Common myeloid progenitor, CD34-positive (primary cell): ENCODE measurements at places on chromosomes 5 and 9.

- H3K36me3 ChIP-seq = no peaks in the 10 kb centered on the region
- no peak overlapping the region for H3K4me3 ChIP-seq
- no peak overlapping the region for H3K27ac ChIP-seq
- H3K4me1 ChIP-seq = no peaks in the 10 kb centered on the region
Measured at GRCh38 chr5:137015540-137016116, 483.5 kb downstream of the SPOCK1 start.

- H3K4me1 ChIP-seq = no peaks in the 10 kb centered on the region
- H3K36me3 ChIP-seq = no peaks in the 10 kb centered on the region
- no peak overlapping the region for H3K27ac ChIP-seq
- no peak for DNase-seq
Measured at GRCh38 chr5:131230406-131230805, 33.4 kb upstream of the CDC42SE2 start.

DNA sequence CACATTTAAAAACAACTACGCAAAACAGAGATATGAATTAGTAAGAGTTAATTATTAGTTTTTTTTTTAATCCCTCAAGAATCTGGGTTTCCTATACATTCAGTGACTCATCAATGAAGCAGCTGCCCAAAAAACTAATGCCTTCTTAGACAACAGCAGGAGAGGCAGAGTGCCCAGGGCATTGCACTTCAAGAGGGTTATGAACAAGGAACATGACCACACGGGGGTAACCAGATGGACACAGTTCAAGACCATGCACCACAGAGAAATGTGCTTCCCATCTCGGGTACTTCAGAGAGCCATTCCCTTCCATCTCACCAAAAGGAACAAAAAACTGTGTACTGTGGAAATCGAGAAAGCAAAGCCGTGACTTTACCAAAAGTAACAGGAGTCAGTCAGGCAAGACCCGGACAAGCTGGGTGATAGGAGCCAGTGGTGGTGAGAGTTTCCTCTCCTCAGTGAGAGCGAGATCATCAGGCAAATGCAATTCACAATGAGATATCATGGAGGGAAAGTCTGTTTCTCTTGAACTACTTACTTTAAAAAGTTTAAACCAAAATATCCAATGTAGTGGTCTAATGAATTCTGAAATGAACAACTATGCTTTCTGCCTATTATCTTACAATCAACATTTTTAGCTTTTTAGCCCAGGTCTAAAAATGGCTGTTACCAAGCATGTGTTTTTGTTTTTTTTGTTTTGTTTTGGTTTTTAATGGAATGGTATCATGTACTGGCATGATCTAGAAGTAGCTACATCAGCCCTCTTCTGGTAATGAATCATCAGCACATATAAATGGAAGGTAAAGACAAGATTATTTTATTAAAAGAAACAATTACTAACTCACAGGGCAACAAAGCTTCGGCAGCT lies 192.1 kb downstream of the TSSK1B start:
- no peak for DNase-seq
- no peak overlapping the region for H3K4me3 ChIP-seq
- H3K27ac ChIP-seq = no peak overlapping the region
- peaks cover 7% of the 10 kb centered on the region for H3K27me3 ChIP-seq

- DNase-seq = peak; percentile 14
- peaks cover 16% of the 10 kb centered on the region for H3K36me3 ChIP-seq
- H3K27ac ChIP-seq = no peak overlapping the region
Measured at GRCh38 chr5:176908675-176909368, 9.7 kb upstream of the HK3 start.

DNA sequence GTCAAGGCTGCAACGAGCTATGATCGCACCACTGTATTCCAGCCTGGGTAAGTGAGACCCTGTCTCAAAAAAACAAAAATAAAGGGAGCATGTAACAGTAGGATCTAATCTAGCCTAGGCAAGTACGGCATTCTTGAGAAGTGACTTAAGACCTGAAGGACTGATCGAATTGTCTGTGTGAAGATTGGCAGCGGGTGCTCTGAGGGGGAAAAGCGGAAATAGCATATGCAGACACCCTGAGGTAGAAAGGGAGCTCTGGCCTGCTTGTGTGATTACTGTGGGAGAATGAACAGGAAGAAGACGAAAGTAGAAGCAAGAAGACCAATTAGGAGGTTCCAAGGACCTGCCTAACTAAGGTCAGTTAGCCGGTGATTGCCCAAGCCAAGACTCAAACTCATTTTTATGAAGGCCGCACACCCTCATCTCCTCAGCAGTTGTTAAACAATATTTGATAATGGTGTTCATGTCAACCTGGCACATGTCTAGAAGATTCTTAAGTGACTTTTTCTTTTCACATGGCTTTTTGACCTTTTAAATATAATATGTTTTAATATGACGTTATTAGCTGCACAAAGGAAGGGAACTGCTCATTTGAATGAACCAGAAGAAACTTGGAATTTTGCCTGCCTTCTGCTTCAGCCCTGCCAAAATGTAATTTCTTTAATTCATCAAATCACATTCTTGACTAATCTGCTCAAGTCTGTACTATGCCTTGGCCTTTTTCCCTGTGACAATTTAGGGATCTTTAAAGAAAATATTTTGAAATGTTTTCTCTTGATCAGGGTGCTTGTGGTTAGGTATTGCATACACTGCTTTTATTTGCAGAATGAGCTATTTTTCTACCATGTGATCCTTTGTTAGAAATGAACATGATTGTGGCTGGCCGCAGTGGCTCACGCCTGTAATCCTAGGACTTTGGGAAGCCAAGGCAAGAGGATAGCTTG lies 289.2 kb upstream of the DMRT1 start:
- H3K4me3 ChIP-seq = no peak overlapping the region
- H3K27ac ChIP-seq = no peak overlapping the region
- no peak for DNase-seq
- H3K36me3 ChIP-seq = no peaks in the 10 kb centered on the region

- peaks cover 28% of the 10 kb centered on the region for H3K27me3 ChIP-seq
- H3K27ac ChIP-seq = no peak overlapping the region
- no peak for DNase-seq
- no peak overlapping the region for H3K4me3 ChIP-seq
- peaks cover 3% of the 10 kb centered on the region for H3K4me1 ChIP-seq
Measured at GRCh38 chr9:88983865-88984542, 7.3 kb upstream of the S1PR3 start.

DNA sequence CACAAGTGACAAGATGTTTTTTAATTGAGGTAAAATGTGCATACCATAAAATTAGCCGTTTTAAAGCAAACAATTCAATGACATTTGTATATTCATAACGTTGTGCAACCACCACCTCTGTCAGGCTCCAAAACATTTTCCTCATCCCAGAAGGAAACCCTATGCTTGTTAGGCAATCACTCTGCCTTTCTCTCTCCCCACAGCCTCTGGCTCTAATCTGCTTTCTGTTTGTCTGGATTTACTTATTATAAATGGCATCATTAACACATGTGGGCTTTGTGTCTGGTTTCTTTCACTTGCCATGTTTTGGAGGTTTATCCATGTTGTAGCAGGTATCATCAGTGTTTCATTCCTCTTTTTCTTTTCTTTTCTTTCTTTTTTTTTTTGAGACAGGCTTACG lies 1.4 kb upstream of the N4BP3 start:
- H3K36me3 ChIP-seq = no peaks in the 10 kb centered on the region
- no peak overlapping the region for H3K27ac ChIP-seq
- H3K4me3 ChIP-seq = no peak overlapping the region
- peaks cover 47% of the 10 kb centered on the region for H3K4me1 ChIP-seq

DNA sequence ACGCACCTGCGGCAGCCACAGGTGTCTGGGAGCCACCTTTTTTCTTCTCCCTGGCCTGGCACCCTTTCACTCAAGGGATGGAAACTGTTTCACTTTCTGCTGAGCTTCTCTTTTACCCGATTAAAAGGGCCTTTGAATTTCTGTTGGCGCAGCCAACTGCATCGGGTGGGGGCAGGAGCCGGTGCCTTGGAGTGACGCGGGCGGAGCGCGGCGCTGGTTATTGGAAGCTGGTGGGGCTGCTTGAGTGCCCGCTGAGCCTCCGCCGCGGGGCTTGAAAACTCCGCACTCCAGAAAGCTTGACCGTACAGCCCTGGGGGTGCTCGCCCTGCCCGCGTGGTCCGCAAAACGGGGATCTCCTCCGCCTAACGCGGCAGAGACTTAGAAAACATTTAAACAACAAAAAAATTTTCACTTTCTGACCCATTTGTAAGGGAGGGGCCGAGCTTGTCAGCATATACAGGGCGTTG lies 52.0 kb upstream of the TJP2 start:
- H3K4me3 ChIP-seq = peak overlapping the region; percentile 84
- H3K27me3 ChIP-seq = no peaks in the 10 kb centered on the region
- DNase-seq = peak; percentile 89
- peak overlapping the region; percentile 79 for H3K27ac ChIP-seq
- H3K4me1 ChIP-seq = peaks cover 25% of the 10 kb centered on the region

- no peaks in the 10 kb centered on the region for H3K36me3 ChIP-seq
- peaks cover 9% of the 10 kb centered on the region for H3K4me1 ChIP-seq
Measured at GRCh38 chr9:134518004-134518606, 123.5 kb upstream of the COL5A1 start.

- no peaks in the 10 kb centered on the region for H3K4me1 ChIP-seq
- DNase-seq = no peak
- H3K4me3 ChIP-seq = no peak overlapping the region
- H3K27ac ChIP-seq = no peak overlapping the region
- H3K36me3 ChIP-seq = no peaks in the 10 kb centered on the region
- no peaks in the 10 kb centered on the region for H3K27me3 ChIP-seq
Measured at GRCh38 chr5:117731446-117731845, 1156.8 kb upstream of the SEMA6A start.

GRCh38 chr5:164364237-164365208 lies 859.1 kb downstream of the MAT2B start:
- no peak overlapping the region for H3K27ac ChIP-seq
- peaks cover 29% of the 10 kb centered on the region for H3K4me1 ChIP-seq
- H3K4me3 ChIP-seq = no peak overlapping the region
- H3K36me3 ChIP-seq = no peaks in the 10 kb centered on the region

GRCh38 chr9:81971727-81972126 lies 16.8 kb upstream of the SPATA31D1 start:
- H3K27me3 ChIP-seq = no peaks in the 10 kb centered on the region
- no peak overlapping the region for H3K27ac ChIP-seq
- no peaks in the 10 kb centered on the region for H3K36me3 ChIP-seq
- DNase-seq = no peak
- no peak overlapping the region for H3K4me3 ChIP-seq

DNA sequence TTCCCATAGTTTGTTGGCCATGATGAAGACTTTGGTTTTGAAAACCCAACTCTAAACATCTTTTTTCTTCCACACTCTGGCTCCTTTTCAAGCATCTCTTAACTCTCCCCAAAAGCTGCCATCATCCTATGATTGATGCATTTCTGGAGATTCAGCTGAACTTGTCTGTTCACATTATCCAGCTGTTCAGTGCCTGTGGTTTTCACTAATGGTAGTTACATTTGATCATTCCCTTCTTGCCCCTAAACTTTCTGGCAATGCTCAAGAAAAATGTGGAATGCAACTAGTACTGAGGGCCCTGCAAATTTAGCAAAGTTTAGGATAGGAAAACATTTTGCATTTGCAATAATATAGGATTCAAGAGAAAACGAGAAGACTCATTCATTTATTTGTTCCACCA lies 267.5 kb downstream of the ENC1 start:
- no peaks in the 10 kb centered on the region for H3K36me3 ChIP-seq
- H3K27me3 ChIP-seq = no peaks in the 10 kb centered on the region
- no peak overlapping the region for H3K27ac ChIP-seq
- no peak for DNase-seq
- H3K4me1 ChIP-seq = no peaks in the 10 kb centered on the region

GRCh38 chr9:37281541-37281940 lies 141.0 kb upstream of the GRHPR start:
- no peak overlapping the region for H3K4me3 ChIP-seq
- DNase-seq = no peak
- no peaks in the 10 kb centered on the region for H3K36me3 ChIP-seq
- H3K4me1 ChIP-seq = no peaks in the 10 kb centered on the region
- H3K27me3 ChIP-seq = no peaks in the 10 kb centered on the region

DNA sequence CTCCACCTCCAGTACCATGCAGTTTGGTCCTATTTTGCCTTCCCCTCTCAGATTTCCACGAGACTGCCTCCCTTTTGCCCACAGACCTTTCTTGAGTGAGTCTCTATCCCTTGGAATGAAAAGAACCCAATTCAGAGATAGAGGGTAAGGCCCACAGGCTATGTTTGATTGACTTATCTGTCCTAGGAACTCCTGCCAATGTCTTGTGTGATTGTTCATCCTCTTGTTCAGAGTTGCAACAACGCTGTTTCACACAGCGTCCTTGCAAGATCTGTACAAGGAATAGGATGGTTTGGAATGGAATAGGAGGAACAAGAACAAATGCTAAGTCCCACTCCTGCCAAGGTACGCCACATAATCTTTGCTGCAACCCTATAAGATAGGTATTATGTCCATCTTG lies 142.2 kb upstream of the ABCA1 start:
- H3K4me3 ChIP-seq = no peak overlapping the region
- no peaks in the 10 kb centered on the region for H3K27me3 ChIP-seq
- no peak for DNase-seq
- no peaks in the 10 kb centered on the region for H3K36me3 ChIP-seq
- no peak overlapping the region for H3K27ac ChIP-seq
- peaks cover 24% of the 10 kb centered on the region for H3K4me1 ChIP-seq

DNA sequence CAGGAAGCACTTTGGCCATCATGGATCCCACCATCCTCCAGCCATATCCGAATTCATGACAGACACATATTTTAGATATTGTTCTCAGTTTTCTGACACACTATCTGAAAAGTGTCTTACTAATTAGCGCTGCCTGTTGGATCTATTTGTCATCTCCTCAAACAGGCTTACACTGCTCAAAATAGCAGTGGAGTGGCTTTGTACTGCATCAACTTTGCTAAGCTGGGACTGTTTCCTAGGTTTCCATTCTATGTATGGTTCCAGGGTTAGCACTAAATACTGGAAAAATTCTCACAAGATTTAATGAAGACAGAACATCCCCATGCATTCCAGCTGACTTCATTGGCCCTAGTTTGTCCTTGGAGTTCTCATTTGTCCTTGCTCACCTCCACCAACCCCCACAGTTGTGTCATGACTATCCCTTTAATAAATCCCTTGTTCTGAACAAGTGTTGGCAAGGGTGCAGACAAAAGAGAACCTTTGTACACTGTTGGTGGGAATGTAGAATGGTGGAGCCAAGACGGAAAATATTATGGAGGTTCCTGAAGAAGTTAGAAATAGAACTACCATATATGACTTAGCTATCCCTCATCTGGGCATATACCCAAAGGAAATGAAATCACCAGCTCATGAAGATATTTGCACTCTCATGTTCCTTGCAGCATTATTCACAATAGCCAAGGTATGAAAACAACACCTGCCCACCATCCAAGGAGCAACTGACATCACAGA lies 136.5 kb upstream of the RAI14 start:
- no peaks in the 10 kb centered on the region for H3K36me3 ChIP-seq
- no peak overlapping the region for H3K4me3 ChIP-seq
- no peaks in the 10 kb centered on the region for H3K27me3 ChIP-seq
- no peak overlapping the region for H3K27ac ChIP-seq
- DNase-seq = no peak
- H3K4me1 ChIP-seq = no peaks in the 10 kb centered on the region

DNA sequence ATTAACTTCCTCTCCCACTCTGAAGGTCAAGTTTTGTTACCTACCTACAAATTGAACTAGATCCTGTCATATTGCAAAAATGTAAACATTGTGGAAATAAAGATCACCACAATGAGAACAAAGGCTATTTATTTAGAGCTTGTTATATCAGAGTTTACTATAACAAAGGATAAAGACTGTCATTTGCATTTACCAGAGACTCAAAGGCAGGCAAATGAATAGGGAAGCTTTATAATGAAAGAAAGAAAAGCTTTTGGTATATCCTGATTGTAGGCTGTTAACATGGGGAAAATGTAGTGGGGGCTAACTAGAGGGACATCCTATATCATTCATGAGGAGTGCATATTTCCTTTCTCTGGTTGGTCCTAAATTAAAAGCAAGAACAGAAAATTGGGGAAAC lies 403.5 kb upstream of the TYRP1 start:
- no peak for DNase-seq
- no peak overlapping the region for H3K4me3 ChIP-seq
- H3K27me3 ChIP-seq = no peaks in the 10 kb centered on the region
- H3K4me1 ChIP-seq = no peaks in the 10 kb centered on the region
